ENCODE measurements at places on chromosomes 3 and 15.
A peak's percentile ranks its signal among the peaks of the same experiment; 100 is the strongest.

GRCh38 chr3:87435926-87436620 lies 159.7 kb upstream of the POU1F1 start:
- no peak for DNase-seq

DNA sequence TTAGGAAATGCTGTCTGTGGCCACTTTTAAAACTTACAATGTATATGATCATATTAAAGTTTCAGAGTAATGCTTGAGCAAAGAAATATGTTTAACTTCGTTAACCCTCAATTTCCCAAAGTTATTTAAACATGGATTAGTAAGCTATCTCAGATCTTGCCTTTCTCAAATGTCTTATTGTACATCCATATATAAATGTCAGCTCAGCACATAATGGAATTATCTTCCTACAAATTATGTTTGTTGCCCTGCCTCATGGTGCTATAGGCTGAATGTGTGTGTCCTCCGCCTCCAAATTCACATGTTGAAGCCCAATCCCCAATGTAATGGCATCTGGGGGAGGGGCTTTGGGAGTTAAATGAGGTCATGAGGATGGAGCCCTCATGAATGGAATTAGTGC lies 200.3 kb downstream of the MINAR1 start:
- DNase-seq, result no peak

DNA sequence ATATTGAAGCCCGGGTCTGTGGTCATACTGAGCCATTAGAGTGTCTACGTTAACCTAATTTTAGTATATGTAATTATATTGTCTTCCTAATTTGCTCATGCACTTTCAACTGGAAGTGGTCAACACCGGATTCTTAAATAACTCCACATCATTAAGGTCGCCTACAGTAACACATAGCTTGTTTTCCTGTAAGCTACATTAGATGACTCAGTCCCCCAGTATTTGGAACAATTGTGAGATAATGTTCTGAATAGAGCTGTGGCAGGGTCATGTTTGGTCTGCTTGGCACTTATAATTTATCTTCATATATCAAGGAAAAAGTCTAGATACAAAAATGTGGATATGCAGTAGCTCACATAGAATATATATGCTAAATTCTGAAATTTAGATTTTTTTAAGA lies 486.2 kb downstream of the IGSF11 start:
- no peak for DNase-seq

- DNase-seq, result no peak
These were observed 20.9 kb upstream of the AVEN start for GRCh38 chr15:34059946-34060345.

- DNase-seq, result no peak
These were observed 446.8 kb downstream of the WDR72 start for GRCh38 chr15:53312707-53313106.

- DNase-seq, result no peak
These were observed 462.0 kb downstream of the GBE1 start for GRCh38 chr3:81299481-81299880.

DNA sequence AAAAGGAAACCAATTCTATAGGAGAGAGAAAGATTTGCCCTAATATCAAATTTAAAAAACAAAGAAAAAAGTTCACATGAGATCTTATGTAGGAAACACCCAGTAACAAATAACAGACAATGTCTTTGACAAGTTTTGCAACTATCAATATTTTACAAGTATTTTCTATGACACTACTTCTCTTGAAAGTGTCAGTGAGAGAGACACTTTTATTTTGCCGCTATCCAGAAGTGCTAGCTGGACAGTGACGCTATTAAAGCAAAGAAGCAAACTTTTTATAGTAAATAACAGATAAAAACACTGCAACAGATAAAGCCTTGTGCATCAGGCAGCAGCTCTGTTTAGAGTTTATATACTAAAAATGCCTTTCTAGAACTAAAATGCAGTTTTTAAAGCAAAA lies 13.3 kb downstream of the LYSMD2 start:
- DNase-seq, result no peak

DNA sequence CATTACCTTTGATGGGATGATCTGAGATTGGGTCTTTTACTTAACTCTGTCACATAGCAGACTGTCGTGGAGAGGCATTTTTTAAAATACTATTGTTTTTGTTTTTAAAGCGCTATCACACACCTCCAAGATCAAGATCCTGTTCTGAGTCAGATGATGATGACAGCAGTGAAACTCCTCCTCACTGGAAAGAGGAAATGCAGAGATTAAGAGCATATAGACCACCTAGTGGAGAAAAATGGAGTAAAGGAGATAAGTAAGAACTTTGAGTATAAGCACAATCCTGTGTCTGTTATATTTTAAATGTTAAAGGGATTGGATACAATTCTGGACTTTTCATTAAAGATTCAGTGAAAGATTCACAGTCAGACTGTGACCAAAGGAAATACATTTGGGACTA lies 18.4 kb upstream of the ZBTB47 start:
- peak; percentile 75 for DNase-seq

DNA sequence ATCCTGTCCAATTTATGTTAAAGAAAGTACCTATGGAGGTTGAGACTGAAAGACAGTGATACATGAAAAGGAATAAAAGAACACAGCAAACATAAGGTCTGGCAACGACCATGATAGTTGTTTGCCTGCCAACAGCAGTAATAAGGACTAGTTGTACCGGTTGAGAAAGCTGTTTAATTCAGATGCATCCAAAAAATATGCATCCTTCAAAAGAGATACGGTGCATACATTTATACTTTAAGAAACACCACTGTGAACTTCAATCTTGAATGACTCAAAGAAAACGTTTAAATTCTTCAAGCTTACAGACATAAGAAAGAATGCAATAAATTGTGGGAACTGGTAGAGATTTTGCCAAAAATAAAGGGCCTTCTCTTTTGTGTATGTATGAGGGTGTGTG lies 492.1 kb downstream of the NLGN1 start:
- no peak for DNase-seq

- DNase-seq, result no peak
These were observed 843 bp downstream of the GLCE start for GRCh38 chr15:69161079-69161877.

DNA sequence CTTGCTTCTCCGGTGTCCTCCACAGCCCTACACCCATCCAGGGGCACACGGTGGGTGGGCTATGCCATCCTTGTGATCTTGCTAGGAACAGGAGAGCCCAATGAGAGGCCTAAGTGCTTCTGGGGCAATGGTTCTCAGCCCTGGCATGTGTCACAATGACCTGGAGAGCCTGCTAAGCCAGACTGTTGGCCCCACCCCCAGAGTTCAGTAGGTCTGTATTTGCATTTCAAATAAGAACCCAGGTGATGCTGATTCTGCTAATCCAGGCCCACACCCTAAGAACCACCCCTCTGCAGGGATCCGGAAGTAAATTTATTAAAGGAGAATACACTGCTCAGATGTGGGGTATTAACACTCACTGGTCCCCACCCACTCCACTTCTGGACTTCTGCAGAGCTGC lies 57.9 kb downstream of the RORA start:
- DNase-seq, result no peak

DNA sequence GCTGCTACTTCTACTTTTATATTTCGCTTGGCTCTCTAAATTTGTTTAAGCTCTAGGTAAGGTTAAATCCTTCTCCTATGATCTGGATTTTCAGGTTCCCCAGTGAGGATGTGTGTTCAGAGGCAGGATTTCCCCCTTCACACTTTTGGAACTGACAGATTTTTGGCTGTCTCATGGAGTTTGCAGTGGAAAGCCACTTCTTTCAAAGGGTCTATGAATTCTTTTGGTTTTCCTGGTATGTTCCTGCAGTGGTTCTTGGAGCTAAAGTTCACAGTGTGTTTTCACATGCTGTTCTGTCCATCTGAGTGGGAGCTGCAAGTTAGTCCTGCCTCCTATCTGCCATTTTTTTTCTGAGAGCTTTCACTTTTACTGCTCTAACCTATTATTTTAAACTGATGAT lies 21.6 kb upstream of the TIGIT start:
- no peak for DNase-seq

- no peak for DNase-seq
These were observed 64.0 kb downstream of the GLB1 start for GRCh38 chr3:33032938-33033337.

DNA sequence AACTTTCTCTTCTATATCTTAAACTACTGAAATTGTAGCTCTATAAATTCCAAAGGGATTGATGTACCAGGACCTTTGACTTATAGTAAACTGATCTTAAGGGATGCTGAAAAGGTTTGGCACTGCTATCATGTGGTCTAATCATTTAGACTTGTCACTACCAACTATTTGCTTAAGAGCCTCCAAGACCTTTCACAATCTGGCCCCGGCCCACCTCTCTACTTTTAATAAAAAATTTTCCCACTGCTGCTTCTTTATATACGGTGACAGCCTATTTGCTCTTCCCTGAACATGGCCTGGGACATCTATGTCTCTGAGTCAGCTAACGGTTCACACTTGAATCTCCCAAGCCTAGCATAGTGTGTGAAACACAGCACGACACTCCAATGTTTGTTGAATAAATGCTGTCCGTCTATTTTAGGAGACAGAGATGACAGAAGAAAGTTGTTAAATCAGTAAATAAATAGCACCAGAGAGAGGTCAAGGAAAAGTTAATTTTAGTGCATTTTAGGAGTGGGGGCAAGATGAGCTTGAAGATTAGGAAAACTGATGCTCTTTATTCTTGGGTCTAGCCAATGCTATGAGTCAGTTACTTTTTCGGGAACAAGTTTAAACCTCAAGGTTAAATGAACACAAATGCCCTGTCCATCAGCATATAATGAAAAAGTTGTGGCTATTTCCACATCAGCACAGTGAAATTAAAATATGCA lies 212.9 kb downstream of the TIGIT start:
- no peak for DNase-seq

GRCh38 chr3:122101646-122102045 lies 46.5 kb downstream of the CD86 start:
- peak; percentile 76 for DNase-seq

- no peak for DNase-seq
These were observed 51.2 kb downstream of the EPHA6 start for GRCh38 chr3:96865605-96866004.

GRCh38 chr3:73572368-73572767 lies 52.4 kb downstream of the PDZRN3 start:
- no peak for DNase-seq

DNA sequence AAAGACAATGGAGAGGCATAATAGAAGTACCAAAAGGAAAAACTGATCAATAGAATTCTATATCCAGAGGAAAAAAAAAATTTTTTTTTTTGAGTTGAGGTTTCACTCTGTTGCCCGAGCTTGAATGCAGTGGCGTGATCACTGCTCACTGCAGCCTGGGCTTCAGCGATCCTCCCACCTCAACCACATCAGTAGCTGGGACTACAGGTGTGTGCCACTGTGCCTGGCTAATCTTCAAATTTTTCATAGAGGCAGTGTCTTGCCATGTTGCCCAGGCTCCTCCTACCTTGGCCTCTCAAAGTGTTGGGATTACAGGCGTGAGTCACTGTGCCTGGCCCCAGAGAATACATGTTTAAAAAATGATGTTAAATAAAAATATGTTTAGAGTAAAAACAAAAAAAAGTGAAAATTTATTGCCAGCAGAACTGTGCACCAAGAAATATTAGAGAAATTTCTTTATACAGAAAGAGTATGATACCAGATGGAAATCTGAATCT lies 154.3 kb upstream of the ZBTB20 start:
- DNase-seq, result no peak

- DNase-seq, result no peak
These were observed 163.4 kb upstream of the IGF1R start for GRCh38 chr15:98484914-98485313.

DNA sequence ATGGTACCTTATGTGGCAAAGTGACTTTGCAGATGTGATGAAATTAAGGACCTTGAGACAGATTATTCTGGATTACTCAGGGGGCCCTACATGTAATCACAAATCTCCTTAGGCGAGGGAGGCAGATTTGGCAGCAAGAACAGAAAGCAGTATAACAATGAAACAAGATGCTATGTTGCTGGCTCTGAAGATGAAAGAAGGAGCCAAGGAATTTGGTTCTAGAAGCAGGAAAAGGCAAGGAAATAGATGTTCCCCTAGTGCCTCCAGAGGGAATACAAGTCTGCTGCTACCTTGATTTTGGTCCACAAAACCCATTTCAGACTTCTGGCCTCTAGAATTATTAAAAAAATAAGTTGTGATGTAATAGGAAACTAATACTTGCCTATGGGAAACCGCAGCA lies 64.5 kb downstream of the PIK3R4 start:
- no peak for DNase-seq

- no peak for DNase-seq
These were observed 31.6 kb downstream of the COL8A1 start for GRCh38 chr3:99669879-99670555.

DNA sequence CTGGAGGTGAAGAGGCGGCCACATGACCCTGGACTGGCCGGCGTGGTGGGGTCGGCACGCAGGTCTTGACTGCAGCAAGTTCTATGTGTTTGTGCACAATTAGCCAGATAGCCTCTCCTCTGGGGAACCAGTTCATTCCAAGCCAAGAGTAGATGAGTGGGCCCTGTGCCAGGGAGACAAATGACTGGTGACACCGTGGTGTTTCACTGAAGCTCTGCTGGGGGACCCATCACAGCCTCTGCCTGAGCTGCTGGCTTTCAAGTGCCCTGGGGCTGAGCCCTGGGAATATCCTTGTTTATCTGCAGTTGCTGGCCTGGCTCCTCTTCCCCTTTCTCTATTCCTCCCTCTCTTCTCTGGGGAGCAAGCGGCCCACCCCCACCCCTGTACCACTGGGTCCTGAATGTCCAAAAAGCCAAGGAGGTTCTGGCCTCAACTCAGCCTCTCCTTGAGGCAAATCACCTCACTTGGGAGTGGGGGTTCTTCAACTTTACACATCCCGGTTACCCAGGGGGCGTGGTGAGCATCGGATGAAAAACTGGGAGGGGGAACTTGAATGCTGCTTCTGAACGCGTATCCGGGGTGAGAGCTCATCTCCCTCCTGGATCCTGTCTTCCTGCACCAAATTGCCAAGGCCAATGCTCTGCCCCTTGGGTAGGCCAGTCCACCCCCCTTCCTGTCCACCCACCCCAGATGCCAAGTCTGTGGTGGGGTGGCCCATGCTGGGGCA lies 199.6 kb upstream of the LYSMD4 start:
- no peak for DNase-seq

DNA sequence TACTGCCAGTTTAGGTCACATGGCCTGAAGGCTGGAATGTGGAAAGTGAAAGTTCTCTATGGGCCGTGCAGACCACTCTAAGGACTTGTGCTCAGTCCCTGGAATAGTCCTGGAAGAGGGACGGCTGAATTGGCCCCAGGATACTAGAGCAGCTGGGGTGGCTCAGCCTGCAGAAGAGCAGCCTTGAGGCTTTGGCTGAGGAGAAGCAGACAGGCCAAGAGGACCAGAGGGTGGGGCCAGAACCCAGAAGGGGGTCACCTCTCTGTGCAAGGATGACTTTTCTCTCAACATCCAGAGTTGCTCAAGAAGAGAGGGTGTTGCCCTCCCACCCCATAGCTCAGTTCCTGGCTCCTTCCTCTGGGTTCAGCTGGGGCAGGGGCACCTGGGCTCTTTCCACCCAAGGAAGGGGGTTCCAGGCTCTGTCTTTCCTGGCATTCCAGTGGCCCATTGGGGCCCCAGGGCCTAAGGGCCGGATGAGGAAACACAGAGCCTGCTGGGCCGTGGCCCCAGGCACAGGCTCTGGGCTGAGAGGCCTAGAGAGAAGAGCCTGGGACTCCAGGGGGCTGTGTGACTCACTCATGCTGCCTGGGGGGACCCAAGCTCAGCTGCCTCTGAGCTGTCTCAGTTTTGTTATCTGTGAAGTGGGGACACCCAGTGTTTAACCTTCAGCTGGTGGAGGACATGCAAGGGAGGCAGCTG lies 8.5 kb upstream of the FBLN2 start:
- DNase-seq, result no peak

Measured in inflammatory macrophage treated with lipopolysaccharide for 1 hour (primary cell).